ENCODE measurements at places on chromosomes 7 and 10. TPM values are rescaled to one million over a fixed set of nuclear protein-coding genes. Genes with fewer than 3 reads are reported as not detected.

Gene FANK1
- 0.49 TPM for total RNA-seq

Gene RAB19
- total RNA-seq, result 5.0 TPM

Gene GIMAP6
- total RNA-seq, result 65.0 TPM

Gene CYP3A7
- total RNA-seq, result not detected

Gene GSTO2
- 1.3 TPM for total RNA-seq

Gene TMEM139
- 1.7 TPM for total RNA-seq

Gene CDH23
- 0.61 TPM for total RNA-seq

Gene CYP26A1
- not detected for total RNA-seq

Gene ATRNL1
- total RNA-seq, result 0.87 TPM

Gene PRSS2
- not detected for total RNA-seq

Gene CDC14C
- not detected for total RNA-seq

Gene SFTPA2
- not detected for total RNA-seq

Gene TMEM184A
- not detected for total RNA-seq

Gene CCL26
- not detected for total RNA-seq

Gene GATA3
- total RNA-seq, result 61.5 TPM

Gene TUBB8
- not detected for total RNA-seq

Gene SUN3
- not detected for total RNA-seq

Gene ZNF727
- not detected for total RNA-seq

Gene ZNF804B
- not detected for total RNA-seq

Gene UNCX
- not detected for total RNA-seq

Gene TRIM73
- total RNA-seq, result 4.4 TPM

All from activated CD8-positive, alpha-beta memory T cell treated with anti-CD3 and anti-CD28 coated beads, Interleukin-2, amount 10 ng/mL, durations not matched to agents 7 days and 5 days (primary cell).